GM13977 (cell line): ENCODE measurements at places on chromosomes 2 and 18.
A peak's percentile ranks its signal among the peaks of the same experiment; 100 is the strongest.

- DNase-seq, result no peak
Observed at GRCh38 chr2:51971136-51971535, 939.2 kb upstream of the NRXN1 start.

- no peak for DNase-seq
Observed at GRCh38 chr18:9709304-9709877, 1.3 kb downstream of the RAB31 start.

GRCh38 chr2:177165061-177165583 lies 47.5 kb upstream of the HNRNPA3 start:
- DNase-seq, result no peak

DNA sequence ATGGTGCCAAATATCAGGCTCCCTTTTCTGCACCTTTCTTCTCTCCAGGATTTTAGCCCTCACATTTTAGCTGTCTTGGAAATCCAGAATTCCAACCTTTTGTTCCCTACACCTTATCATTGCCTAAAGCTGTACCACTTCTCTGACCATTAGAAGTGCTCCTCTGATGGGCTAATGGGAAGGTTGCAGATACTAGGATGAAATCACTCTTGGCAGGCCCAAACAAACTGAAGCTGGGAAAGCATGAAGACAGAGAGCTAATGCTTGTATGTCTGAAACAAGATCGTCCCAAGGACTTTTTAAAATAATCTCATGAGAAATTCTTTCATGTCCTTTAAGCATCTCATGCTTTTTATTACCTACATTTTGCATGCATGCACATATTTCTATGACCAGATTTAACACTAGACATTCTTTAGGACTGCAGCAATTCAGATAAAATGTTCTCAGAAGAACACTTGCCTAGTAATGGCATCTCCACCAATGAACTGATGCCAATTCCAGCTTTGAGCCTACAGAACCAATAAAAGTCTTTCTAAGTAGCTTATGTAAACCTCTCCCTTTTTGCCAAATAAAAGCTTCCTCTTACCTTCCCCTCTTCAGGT lies 98.4 kb upstream of the OSR1 start:
- DNase-seq, result no peak

- DNase-seq, result no peak
Observed at GRCh38 chr2:139518321-139518720, 738.1 kb upstream of the NXPH2 start.

DNA sequence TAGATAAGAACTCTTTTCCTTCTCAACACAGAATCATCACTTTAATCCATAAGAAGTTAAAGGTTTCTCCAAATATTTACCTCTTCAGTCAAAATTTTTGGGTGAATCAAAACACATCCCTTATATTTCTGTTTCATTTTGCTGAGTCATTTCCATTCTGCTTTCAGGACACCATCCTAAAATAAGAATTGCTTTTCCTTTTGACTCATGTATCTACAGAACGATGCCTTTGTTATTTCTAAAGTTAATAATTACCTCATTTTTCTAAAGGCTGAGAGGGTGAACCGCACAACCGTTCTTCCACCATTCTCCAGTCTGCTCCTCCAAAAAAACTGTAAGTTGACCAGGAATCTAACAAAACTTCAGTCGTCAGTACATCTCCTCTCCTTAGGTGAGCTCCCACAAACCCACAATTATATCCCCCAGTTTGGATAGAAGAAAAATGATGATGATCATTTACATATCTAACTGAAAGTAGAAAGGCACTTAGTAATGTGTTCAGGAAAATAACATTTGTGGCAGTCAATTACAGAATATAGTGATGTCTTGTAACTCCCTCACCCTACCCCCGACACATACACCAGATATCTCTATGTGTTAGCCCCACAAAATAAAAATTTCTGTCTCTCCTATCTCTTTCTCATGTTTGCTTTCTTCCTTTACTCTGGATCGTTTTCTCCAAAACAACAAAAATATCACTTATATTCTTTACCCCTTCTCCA lies 162.5 kb downstream of the RAD51AP2 start:
- peak; percentile 18 for DNase-seq

- DNase-seq, result no peak
Observed at GRCh38 chr2:152646264-152646663, 71.0 kb downstream of the PRPF40A start.

DNA sequence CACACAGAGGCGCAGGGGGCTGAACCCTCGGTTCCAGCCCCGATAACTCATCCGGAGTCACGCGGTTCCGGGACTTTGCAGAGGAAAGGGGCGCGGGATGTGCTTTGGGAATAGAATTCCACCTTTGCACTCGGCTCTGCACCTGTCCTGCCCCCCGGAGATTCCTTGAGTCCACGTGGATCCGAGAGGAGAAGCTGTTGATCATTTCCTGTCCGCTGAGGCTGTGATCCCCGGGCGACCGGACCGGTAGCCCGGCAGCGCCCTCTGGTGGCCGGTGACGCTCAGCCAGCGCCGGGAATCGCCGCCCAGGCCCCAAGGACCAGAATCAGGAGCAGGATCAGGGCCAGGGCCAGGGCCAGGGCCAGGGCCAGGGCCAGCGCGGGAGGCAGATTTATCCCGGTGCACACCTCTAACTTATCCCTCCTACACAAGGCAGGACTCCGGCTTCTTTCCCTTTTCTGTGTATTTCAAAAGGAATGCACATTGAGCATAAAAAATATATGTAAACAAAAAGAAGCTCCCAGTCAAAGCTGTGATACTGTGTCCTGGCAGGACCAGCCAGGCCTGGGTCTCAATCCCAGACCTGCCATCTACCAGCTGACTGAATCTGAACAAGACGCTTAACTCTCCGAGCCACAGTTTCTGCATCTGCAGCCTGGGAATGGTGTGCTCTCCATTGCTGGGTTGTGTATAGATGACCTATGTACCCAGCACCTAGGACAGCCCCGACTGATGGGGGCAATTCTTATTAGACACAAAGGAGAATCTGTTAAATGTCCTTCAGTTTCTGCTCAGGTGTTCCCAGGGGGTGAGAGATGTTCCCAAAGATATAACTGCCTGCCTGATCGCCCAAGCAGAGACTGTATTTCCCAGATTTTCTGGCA lies 8.5 kb upstream of the SPATA3 start:
- peak; percentile 92 for DNase-seq

GRCh38 chr2:188819792-188820191 lies 154.4 kb upstream of the COL3A1 start:
- no peak for DNase-seq

- no peak for DNase-seq
Observed at GRCh38 chr2:237876532-237876931, 17.1 kb downstream of the RAMP1 start.

GRCh38 chr18:27921392-27921791 lies 255.5 kb downstream of the CDH2 start:
- no peak for DNase-seq

- DNase-seq, result no peak
Observed at GRCh38 chr2:234536178-234536965, 39.5 kb upstream of the ARL4C start.

DNA sequence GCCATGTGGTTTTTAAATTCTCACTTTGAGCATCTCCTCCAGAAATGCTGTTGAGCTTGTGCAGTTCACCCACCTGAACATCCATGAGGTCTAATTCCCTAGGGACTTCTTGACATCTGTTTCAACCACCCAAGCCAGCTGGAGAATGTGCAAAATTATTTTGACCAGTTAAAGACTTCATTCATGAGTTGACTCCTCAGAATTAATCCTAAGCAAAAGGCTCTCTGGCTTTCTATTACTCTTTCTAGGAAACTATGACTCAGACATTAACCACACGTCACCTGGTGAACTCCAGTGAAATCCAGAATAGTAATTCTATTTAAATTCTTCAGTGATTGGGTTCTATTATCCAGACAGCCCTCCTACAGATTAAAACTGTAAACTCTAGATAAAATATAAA lies 247.5 kb downstream of the NBAS start:
- peak; percentile 38 for DNase-seq

- no peak for DNase-seq
Observed at GRCh38 chr2:196681510-196681909, 42.0 kb downstream of the CCDC150 start.

- no peak for DNase-seq
Observed at GRCh38 chr2:121694398-121695170, 42.1 kb downstream of the NIFK start.

GRCh38 chr2:168311261-168311910 lies 64.0 kb upstream of the STK39 start:
- no peak for DNase-seq

DNA sequence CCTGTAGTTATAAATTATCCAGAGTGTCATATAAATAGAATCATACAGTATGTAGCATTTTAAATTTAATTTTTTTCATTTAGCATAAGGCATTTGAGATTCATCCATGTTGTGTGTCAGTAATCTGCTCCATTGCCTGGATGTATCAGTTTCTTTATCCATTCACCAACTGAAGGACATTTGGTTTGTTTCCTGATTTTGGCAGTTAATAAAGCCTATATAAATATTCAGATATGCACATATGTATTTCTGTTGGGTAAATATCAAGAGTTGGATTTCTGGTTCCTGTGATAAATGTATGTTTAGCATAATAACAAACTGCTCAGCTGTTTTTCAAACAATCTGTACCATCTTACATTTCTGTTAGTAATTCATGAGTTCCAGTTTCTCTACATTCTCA lies 39.9 kb downstream of the CCDC150 start:
- no peak for DNase-seq

GRCh38 chr2:212109217-212109616 lies 429.4 kb downstream of the ERBB4 start:
- DNase-seq, result no peak

GRCh38 chr18:217532-218336 lies 50.1 kb downstream of the THOC1 start:
- DNase-seq, result no peak

- DNase-seq, result no peak
Observed at GRCh38 chr2:24722141-24722790, 70.9 kb downstream of the PTRHD1 start.

DNA sequence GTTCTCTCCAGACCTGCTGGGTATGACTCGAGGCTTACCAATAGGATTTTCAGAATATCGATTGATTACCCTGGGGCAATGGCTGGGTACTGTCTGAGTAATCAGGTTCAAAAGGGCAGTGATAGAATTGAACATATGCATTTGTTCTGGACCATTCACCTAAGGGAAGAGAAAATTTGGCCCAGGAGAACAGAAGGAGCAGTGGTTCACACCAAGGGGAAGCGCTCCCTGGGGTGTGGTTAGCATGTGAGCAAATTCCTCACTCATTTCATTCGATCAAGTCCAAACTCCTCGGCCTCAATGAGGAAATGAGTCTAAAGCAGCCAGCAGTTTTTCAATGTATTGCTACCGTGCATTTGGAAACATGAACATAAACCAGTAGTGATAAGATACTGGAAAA lies 55.6 kb downstream of the CYP26B1 start:
- no peak for DNase-seq

DNA sequence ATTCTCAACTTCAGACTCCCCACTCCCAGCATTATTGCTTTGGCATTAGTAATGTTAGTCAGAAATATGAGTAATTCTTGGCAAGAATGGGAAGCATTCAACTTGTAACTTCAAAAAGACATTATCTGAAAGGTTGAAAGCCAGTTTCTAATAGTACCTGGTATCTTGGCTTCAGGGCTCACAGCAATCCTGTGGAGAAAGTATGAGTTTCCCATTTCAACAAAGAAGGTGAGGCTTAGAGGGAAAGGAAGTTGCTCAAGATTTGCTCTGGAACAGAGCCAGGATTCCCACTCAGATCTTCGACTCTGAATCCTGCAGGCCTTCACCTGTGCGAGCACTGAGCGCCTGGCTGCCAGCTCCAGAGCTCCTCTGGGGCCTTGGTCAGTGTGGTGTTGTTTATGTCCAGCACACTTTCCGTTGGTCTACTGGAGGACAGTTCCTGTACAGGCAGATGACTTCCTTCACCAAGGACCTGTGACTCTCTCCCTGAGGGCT lies 136.1 kb downstream of the MCFD2 start:
- DNase-seq, result no peak

- DNase-seq, result no peak
Observed at GRCh38 chr2:196891136-196891535, 35.4 kb downstream of the PGAP1 start.

GRCh38 chr2:24521975-24522639 lies 31.1 kb downstream of the NCOA1 start:
- no peak for DNase-seq

DNA sequence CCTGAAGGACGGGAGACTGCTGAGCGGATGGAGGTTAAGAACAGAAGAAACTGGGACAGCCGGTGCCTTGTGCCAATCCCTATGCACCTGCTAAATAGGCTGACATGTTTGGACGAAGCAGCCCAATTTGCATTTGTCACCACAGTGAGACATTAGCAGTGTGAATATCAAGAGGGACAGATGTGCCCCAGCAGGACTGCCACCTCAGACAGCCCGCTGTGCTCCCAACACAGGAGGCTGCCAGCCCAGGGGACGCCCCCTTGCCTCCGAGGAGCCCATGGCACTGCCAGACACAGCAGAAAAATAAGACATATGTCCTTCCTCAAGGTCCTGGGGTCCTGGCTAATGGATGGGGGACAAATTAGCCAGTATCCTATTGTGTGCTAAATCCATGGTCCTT lies 306.7 kb upstream of the POU3F3 start:
- no peak for DNase-seq

GRCh38 chr2:190584980-190585661 lies 50.6 kb upstream of the NEMP2 start:
- DNase-seq, result no peak

GRCh38 chr2:218192902-218193430 lies 24.0 kb upstream of the ARPC2 start:
- no peak for DNase-seq

DNA sequence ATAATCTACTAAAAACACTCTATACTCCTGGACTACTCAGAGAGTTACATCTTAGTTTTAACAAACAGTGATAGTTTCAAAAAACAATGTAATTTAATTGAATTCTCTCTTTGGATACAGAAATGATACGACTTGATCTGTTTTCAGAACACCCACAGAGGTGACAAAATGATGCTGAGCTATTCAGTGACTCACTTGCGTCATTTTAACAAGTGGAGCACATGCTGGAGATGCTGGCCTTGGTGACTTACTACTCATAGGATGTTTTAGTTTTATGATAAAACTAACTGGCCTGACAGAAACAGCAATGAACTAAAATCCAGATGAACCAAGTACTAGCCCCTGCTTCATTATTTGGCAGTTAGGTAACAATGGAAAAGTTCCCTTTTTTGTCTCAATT lies 101.3 kb upstream of the ITGB6 start:
- no peak for DNase-seq

DNA sequence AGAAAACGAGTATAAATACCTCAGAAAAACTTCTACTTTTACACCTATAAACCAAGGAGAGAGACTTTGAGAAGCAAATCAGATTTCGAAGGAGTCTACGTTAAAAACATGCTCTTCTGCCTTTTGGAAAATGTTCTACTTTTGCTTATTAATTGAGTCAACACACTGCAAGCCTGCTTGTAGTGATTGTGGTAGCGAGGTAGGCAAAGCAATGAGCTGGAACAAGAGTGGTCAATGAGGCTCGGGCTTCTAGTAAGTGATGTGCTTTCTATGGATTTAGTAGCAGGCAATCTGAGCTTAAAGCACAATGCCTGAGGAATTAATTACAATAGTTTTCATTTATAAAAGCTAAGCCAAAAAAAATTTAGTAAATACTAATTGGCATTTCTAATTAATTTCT lies 103.4 kb upstream of the TFCP2L1 start:
- DNase-seq, result no peak
